ENCODE measurements at places on chromosomes 16 and 17.

- DNase-seq = no peak
Observed at GRCh38 chr16:79297805-79298204, 302.7 kb downstream of the MAF start.

DNA sequence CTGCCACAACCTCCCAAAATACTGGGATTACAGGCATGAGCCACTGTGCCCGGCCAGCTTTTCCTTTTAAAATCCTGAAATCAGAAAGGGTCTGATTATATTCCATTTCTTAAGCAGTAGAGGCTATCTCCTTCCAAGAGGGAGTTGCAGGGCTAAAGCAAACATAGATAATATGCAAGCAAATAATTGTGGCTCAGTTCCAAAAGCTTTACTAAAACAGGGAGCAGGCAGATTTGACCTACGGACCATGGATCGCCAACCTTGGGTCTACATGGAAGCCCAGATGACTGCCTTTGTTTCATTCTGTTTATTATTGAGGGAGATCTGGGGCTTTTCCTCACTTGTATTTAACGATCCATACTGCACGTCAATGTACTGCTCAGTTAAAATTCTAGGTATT is 38.5 kb downstream of the CLEC3A start:
- no peak for DNase-seq

GRCh38 chr17:58281511-58282011 is 826 bp upstream of the MPO start:
- no peak for DNase-seq

DNA sequence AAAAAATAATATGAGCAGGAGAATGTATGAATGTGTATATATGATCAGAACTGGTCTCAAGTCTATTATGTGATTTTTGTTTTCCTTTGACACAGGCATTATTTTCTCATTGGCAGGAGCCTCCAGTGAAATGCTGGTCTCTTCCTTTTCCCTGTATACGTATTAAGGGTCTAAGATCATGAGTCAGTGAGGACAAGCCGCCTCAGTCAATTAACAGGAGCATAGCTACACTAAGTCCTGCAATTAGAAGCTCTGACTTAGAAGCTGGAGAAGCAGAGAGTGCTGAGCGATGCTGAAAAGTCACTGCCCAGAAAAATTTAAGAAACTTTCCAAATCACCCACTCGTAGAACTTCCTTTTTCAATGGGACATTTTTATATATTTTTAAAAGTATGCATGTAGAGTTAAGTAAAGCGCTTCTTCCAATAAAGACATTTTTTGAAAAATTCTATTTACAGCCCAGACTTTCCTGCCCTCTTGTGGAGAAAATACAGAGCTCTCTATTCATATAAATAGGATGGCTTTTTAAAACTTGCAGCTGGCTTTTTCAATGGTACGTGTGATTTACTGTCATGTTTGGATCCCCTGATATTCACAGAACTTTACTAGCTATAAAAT is 70.2 kb upstream of the PSMD7 start:
- no peak for DNase-seq

DNA sequence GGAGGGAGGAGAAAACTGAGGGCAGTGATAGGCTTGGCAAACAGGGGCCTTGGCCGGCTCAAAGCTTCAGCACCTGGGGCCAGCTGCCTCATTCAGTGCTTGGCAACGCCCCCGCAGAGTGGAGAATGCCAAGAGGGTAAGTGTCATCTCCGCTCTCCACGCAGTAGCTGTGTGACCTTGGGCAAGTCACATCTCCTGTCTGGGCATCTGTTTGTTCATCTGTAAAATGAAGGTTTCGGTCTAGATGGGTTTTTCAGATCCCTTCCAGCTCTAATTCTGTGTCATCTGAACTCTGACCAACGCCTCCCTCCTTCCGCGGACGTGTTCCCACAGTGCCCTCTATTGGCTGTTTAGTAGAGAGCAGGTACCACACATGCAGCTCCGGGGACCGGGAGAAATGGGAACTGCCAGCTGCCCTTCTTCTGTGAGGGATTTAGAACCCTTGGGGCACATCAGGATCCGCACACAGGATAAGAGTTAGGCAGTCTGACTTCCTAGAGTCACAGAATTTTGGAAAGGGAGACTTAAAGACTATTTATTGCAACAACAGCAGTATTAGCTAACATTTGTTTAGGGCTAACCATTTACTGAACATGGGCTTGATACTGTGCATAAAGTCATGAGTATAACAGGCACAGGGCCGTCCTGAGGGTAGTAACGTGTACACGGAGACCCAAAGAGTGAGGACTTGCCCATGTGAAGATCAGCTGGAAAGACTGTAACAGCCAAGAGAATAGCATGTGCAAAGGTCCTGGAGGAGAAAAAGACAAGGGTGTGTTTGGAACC is 26.8 kb downstream of the GP2 start:
- peak; percentile 65 for DNase-seq

- peak; percentile 85 for DNase-seq
Observed at GRCh38 chr17:36591434-36592315, at the start of gene DHRS11. Gene DHRS11, plus strand, starts transcription at chr17:36591879. Its CDS starts 131 bp downstream, at chr17:36592010.

- DNase-seq = no peak
Observed at GRCh38 chr16:71297341-71297634, 8.1 kb upstream of the CMTR2 start.

DNA sequence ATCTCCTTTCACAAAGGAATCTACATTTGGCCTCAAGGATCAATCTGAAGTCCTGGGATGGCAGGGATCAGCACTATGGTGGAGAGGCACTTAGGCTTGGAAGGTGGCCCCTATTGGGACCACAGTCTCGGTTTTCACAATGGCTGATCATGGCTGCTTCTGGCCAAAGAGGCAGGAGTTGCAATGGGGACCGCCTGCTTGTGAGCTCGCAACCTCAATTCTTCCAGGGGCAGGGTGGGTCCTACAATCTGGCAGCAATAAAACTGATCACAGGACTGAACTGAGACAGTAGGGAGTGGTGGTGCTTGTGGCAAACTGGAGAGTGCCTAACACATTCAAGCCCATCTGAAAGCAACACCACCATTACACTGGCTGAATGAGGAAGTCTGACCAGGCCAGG is 83.1 kb downstream of the NETO2 start:
- DNase-seq = no peak

GRCh38 chr17:14499976-14500375 is 199.1 kb downstream of the HS3ST3B1 start:
- no peak for DNase-seq

Data from NCI-H774 (cell line).